H54 (cell line): ENCODE measurements at places on chromosomes 5 and 9.
A peak's percentile ranks its signal among the peaks of the same experiment; 100 is the strongest.

DNA sequence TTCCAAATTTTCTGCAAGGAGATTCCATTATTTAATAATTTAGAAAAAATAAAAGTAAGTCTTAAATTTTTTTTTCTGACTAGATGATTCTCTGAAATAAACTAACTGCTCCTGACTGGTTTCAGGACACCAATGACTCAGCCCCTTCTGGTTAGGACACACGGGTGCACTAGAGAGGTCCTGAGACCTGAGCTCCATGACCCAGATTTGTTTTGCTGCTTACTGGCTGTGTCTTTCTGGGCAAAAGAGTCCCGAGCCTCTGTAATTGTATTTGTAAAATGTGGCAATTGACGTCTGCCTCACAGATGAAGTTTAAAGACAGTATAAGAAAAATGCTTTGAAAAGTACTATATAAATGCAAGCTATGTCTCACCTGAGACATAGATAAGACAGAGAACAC lies 89.1 kb downstream of the SLC24A2 start:
- DNase-seq: no peak

GRCh38 chr5:36502608-36503007 lies 103.8 kb upstream of the SLC1A3 start:
- DNase-seq: peak; percentile 28

DNA sequence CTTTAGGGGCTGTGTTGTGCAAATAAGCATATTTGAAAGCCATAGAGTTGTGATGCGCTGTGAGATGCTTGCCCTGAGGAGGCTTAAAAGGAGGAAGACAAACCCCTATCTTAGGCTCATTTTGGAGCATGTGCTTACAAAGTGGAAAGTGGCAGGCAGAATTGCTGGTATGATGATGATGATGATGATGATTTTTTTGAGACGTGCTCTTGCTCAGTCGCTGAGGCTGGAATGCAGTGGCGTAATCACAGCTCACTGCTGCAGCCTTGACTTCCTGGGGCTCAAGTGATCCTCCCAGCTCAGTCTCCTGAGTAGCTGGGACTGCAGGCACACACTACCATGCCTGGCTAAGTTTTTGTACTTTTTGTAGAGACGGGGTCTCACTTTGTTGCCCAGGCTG lies 1.7 kb downstream of the CNOT8 start:
- DNase-seq: no peak

GRCh38 chr9:107890921-107891465 lies 401.4 kb upstream of the KLF4 start:
- DNase-seq: peak; percentile 56

DNA sequence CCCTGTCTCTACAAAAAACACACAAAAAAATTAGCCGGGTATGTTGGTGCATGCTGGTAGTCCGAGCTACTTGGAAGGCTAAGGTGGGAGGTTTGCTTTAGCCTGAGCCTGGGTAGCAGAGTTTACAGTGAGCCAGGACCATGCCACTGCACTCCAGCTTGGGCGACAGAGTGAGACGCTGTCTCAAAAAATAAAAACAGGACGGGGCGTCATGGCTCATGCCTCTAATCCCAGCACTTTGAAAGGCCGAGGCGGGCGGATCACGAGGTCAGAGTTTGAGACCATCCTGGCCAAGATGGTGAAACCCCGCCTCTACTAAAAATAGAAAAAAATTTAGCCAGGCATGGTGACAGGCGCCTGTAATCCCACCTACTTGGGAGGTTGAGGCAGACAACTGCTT lies 40.3 kb downstream of the UBE2D2 start:
- DNase-seq: no peak

DNA sequence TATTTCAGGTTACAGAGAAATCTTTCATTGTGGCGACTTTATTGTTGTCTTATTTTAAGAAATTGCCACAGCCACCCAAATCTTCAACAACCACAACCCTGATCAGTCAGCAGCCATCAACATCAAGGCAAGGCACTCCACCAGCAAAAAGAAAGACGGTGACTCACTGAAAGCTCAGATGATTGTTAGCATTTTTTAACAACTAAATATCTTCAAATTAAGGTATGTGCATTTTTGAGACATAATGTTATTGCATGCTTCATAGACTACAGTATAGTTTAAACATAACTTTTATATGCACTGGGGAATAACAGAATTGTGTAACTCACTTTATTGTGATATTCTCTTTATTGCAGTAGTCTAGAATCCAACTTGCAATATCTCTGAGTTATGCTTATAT lies 263.4 kb downstream of the TMEM232 start:
- no peak for DNase-seq

- DNase-seq: peak; percentile 93
Measured at GRCh38 chr9:111483858-111484571, at the start of gene ECPAS. Gene ECPAS, minus strand, starts transcription at chr9:111484383. Its CDS starts 11,465 bp downstream, at chr9:111472918.

GRCh38 chr9:99114049-99114440 lies 9.1 kb downstream of the TGFBR1 start:
- no peak for DNase-seq

GRCh38 chr5:94745786-94746730 lies 127.6 kb downstream of the SLF1 start:
- no peak for DNase-seq

DNA sequence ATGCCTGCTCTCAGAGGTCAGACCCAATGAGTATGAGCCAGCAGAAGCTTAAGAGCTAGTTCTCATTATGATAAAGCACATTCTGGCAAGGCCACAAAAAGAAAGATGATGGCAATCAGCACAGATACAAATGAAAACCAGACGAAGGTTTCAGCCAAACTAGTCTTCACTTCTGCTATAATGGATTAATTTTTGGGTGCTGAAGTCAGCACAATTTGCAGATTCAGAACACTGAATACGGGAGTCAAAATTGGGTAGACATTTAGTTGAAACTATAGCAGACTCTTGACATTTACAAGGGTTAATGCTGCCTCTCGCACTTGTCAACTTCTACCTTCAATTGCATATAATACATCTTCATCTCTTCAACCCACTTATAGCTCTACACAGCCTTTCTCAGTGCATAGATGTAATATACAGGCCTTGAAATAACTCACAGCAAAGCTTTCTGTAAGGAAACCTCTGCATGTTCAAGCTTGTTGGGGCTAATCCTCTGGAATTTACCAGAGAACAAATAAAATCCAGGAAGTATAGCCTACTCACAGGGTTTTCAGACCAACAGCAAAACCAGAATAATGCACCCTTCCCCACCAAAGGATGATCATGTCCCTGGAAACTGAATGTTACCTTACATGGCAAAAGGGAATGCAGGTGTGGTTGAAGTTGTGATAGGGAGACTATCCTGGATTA lies 77.1 kb downstream of the BAAT start:
- no peak for DNase-seq

DNA sequence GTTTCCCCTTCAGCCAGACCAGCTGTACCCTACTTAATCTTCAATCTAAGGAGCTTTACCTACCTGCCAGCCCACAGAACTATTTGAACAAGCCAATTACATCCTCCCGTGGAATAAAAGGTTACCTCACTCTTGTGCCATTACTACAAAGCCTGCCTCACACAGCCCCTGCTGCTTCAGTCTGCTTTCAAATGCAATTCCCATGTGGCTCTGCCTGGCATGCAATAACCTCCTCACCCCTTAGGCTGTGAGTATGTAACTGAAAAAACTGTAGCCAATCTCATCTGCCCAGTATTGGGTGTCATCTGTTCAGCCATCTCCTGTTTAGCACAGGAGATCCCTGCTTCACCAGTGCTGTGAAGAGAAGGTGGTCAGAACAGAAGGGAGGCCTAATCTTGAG lies 6.1 kb upstream of the GCNT1 start:
- no peak for DNase-seq

DNA sequence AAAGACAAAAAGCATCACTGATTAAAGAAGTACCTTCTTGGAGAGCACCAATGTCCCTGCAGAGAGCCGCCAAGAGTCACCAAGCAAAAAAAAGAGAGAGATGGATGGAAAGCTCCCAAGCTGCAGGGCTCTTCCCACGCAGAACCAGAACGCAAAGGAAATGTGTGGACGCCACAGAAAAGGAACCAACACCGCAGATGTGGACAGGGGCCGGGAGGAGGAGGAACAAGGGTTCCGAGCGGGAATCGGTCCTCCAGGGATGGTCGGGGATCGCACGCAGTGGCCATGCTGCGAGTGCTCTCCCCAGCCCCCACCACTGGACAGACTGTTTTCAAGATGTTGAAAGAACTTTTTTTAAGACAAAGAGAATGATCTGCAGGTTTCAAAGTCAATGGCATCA lies 40.2 kb upstream of the ZNF354A start:
- DNase-seq: no peak

DNA sequence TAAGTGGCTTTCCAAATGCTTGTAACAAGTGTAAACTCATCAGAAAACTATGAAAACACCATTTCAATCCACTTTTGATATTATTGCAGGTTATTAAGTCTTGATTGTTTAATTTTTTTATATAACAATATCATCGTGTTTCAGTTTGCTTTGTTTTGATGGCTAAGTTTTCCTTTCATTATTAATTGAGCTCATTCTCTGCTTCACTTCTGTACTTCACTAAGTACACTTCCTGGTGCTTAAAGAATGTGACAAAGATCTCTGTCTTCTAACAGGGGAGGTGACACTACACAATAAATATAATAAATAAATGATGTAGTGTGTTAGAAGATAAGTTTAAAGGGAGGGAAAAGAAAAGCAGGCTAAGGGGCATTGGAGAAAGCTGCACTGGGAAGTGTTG lies 13.0 kb upstream of the RAD23B start:
- no peak for DNase-seq

DNA sequence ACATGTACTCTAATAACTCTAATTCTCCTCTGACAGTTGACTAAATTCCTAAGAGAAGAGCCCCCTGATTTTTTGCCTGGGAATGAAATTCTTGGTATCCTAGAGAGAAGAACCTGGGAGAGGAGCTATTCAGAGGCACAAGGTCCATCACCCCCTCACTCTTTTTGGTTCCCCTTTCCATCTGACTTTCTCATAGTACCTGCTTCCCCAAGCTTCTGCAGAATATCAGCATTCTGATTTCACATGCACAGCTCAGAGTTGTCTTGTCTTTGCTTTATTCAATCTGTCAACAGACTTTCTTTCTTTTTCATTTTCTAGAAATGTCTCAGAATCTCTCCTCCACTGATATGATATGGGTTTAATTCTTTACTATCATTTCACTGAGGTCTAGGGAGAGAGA lies 141.5 kb upstream of the FBXL17 start:
- DNase-seq: no peak

- DNase-seq: no peak
Measured at GRCh38 chr9:86336058-86336457, 18.2 kb downstream of the TUT7 start.
